ENCODE measurements at places on chromosomes 6 and 20. TPM values are rescaled to one million over a fixed set of nuclear protein-coding genes. Genes with fewer than 3 reads are reported as not detected.

GRCh38 chr6:28135393-28135792 lies 6.3 kb upstream of the ZKSCAN8 start:
- no peak for DNase-seq

GRCh38 chr20:63065911-63066310 lies 59.1 kb upstream of the BHLHE23 start:
- DNase-seq = no peak

- DNase-seq = no peak
These were observed 30.8 kb downstream of the CD164 start for GRCh38 chr6:109351231-109352130.

DNA sequence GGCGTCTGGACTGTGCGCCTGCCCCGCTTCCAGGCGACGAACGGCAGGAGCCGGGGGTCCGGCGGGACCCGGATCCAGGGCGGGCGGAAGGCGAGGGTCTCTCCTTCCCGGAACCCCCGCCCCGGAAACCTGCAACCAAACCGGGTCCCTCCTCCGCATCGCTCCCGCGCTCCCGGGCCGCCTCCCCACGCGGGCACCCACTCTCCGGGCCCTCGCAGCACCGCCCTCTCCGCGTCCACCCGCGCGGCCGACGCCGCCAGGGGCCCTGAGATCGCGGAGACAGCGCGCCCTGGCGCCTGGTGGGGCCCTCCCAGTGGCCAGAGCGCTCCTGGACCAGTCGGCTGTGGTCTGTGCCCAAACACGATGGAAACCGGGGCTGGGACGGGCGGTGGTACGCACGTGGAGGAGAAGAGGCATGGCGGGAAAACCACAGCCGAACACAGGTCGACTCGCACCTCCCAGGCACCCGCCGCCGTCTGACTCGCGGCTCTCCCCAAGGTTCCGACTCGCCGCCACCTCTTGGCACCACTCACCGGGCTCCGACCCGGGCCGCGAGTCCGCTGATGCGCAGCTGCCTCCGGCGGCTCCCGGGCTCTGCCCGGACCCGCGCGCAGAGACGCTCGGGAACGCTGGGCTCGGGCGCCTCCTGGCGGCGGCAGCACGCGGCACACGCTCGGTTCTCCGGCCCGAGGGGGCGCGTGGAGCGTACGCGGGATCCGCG lies 7.9 kb downstream of the NKX2-2 start:
- DNase-seq = no peak

GRCh38 chr6:14209000-14209399 lies 91.4 kb downstream of the CD83 start:
- DNase-seq = no peak

- DNase-seq = no peak
These were observed 203.7 kb downstream of the NFATC2 start for GRCh38 chr20:51338692-51339440.

DNA sequence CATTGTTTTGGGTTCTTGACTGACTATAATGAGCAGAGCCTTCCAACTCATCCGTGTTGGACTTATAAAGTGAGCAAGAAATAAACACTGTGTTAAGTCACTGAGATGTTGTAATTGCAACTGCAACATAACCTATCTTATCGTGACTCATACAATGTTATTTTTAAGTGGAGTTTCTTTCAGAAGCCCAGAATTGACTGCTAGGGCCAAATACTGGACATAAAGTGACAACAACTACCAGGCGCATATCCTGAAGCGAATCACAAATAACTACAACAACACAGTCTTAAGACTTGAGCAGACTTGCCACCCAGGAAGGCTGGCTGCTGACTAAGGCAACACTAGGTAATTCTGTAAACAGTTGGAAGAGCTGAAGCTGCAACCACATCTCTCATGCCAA lies 326.6 kb downstream of the COL12A1 start:
- no peak for DNase-seq

DNA sequence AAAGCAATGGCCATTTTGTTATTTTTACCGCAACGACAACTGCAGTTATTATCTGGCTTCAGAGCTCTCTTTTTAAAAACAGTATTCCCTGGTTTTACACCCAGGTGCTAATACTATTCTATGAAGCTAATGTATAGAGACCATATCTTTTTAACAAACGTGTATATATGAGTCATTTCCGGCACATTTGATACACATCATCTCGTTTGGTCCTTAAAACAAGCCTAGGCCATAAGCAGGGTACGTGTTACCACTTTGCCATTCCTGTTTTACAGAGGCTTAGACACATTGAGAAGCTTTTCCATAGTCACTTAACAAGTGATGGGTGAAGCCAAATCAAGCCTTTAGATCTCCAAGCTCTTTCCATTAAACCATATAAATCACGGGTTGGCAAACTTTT lies 5.5 kb downstream of the TRAF3IP2 start:
- no peak for DNase-seq

DNA sequence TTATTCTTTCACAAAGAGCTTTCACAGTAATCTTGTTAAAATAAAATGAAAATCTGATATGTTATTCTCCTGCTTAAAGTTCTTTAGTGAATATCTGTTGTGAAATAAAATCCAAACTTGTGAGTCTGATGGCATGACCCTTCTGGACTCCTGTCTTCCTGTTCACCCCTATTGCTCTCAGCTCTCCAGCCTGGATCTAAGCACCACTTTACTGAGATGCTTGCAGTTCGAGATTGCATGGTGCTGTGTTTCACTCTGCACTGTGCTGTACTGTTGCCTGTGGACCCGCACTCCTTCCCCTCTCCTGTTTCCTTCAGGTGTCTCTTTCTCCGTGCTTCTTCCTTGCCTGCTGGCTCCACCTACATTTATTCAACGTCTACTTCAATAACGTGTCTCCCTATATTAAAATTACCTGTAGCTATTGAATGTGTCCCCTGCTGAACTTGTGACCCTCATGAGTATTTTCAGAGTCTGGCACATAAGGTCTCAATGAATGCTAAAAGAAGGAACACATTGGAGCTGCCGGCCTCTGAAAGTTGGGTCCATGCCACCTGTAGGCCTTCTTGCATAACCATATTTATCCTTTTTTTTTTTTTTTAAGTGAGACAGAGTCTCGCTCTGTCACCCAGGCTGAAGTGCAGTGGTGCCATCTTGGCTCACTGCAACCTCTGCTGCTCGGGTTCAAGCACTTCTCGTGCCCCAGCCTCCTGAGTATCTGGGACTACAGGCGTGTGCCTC lies 100.1 kb downstream of the ARID1B start:
- no peak for DNase-seq

- DNase-seq = no peak
These were observed 840.8 kb downstream of the TBC1D32 start for GRCh38 chr6:120493505-120493904.

- DNase-seq = no peak
These were observed 558.8 kb downstream of the KIF16B start for GRCh38 chr20:16014436-16014835.

DNA sequence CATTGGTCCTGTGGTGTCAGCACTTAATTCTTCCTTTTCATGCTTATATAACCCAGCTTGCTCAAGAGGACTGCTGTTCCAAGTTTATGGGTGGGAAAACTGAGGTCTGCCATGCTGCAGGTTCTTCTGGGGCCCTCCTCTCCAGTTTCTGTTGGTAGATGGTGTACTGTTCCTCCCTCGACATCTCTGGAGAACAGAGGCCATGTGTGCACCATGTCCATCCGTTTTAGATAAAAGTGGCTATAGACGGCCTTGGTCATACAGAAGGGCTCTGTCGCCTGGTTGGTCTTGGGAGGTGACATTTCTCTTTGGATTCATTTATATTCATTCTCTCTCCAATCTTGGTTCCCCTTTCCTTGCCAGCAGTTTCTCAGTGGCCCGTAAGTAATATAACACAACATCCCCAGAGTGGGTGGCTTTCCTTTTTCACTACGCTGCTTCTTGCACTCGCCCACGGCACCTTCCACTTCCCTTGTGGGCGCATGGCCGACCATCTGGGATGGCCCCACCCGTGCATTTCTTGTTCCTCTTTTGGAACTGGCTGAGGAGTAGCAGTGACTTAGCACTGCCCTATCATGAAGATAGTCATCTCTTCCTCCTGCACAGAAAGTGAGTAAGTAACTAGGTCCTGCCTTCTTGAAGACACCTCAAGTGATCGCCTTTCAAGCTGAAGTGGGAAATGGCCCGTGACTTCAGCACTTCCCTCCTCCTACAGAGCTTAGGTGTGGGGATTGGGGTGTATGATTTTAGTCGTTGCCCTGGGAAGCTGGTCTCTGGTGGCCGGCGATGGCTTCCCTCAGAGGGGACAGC lies 94.2 kb downstream of the RREB1 start:
- DNase-seq = no peak

- no peak for DNase-seq
These were observed 121.2 kb downstream of the SIM1 start for GRCh38 chr6:100343316-100344077.

DNA sequence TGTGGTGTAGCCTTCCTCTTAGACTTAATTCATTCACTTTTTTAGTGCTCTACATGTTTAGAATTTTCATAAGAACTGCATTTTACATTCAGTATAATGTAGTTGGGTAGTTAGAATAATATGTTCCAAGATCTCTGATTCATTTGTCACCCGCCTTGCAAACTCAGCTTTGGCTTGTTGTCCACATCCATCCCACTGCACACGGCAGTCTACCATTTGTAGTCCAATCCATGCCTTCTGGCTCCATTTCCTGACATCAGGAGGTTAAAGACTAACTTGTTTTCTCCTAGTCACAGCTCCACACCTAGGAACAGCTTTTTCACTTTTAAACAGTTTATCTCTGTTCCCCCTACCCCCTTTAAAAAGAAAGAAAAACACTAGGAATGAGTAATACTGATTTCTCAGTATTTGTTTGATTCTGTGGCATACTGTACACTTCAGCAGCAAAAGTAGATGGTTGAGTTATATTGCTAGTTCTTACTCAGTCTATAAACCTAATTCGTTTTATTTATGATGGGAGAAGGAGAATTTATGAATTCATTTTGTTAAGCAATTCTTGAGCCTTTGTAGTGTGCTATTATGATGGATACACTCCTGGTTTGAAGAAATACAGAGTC lies 180.9 kb downstream of the ARID1B start:
- DNase-seq = no peak

- DNase-seq = no peak
These were observed 239.0 kb upstream of the KCNQ5 start for GRCh38 chr6:72382602-72383529.

DNA sequence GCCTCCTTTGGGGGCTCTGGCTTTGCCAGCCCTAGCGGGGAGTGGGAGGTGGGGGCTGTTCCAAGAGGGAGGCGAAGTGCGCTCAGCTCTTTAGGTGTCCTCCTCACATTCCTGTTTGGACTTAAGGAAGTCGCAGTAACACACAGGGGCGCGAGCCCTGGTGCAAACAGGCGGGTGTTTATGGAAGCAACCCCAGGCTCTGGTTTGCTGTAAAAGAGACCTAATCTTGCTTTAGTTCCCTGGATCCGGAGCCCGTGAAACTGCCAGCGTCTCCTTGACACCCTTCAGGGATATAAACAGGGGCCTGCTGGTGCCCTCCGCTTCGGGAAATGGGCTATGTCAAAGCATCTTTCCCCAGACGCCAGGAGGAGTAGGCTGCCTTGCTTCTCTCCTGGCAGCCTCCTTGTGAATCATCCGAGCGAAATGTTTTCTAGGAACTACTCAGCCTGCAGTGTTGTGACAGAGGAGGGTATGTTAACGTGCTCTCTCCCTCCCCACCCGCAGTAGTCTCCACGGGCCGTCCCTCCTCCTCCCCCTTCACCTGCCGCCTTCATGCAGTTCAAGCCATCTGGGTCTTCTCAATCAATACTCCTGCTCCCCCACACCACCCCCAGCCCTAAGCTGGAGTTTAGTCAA lies 168.0 kb upstream of the LRFN2 start:
- no peak for DNase-seq

DNA sequence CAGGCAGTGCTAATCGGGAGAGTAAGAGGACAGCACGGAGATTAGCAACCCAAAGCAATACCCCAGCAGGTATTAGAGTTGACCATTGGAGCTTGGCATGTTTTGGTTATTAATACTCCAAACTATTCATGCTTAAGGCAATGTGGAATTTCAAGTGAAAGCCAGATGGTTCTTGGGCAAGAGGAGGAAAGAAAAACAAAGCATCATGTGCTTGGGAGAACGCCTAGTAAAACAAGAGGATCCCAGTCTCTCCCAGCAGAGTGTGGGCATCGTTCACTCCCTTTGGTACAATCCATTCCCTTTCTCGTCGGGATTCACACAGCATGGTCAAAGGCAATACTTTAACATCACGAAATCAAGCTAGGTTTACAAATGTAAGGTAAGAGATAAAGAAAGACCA lies 349.8 kb downstream of the PRKN start:
- DNase-seq = no peak

DNA sequence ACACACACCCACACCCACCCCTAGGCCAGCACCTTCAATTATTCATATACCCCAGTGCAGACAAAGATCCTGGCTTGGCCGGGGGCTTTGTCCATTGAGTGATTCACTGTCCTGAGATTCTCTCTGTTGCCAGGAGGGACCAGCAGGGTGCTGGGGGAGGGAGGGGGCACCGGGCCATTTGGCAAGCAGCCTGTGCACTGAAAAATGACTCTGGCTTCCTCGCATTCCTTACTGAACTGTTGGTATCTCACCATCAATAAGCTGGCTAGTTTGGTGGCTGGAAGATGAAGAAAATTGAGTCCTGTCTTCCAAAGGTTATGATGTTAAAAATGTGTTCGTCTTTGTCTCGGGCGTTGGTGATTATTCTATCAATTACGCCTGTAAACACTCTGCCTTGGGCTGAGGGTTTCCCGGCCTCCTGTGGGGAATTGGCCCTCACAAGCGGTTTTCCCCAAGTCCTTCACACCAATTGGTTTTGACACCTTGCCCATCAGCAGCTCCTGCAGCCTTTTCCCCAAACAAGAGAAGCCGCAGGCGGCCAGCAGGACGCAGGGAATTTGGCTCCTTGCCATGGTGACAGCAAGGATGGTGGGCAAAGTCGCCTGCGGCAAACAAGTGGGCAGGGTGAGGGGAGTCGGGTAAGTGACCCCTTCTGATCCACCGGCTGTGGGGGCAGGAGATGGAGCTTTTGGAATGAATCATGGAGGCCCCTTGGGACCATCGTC lies 4.9 kb downstream of the VSTM2L start:
- no peak for DNase-seq

GRCh38 chr20:23162887-23163286 lies 76.8 kb upstream of the CD93 start:
- DNase-seq = no peak

GRCh38 chr6:36649701-36650484 lies 28.6 kb upstream of the CDKN1A start:
- DNase-seq = no peak

DNA sequence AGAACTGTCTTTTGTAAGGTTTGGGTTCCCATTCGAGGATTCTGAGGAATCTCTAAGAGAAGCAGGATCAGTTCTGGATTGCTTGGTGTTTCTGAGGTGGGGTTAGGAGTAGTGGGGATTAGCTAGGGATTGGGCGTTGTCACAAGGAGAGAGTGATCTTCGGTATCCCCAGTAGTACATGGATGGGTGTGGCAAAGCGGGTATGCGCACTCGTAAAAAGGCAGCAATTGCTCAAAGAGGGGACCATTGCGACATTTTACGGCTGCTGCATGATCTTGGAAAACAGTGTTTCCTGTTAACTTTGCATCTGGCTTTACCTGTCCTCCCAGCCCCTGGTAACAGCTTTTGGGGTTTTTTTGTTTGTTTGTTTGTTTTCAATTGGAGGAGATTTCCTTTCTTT lies 9.7 kb upstream of the ZSCAN9 start:
- DNase-seq = no peak

GRCh38 chr6:11064836-11065235 lies 20.7 kb upstream of the ELOVL2 start:
- no peak for DNase-seq

The MAPK13 gene
- 6.8 TPM for polyA plus RNA-seq

The TMEM63B gene
- polyA plus RNA-seq = 17.7 TPM

The GUCA1A gene
- polyA plus RNA-seq = not detected

The CNR1 gene
- polyA plus RNA-seq = 0.32 TPM

The DPPA5 gene
- polyA plus RNA-seq = not detected

The AIF1 gene
- 13.4 TPM for polyA plus RNA-seq

The DNAH8 gene
- polyA plus RNA-seq = 2.1 TPM

The PLEKHG1 gene
- 11.2 TPM for polyA plus RNA-seq
